Osteocyte (in vitro differentiated cells): ENCODE measurements at places on chromosomes 6 and 20.

DNA sequence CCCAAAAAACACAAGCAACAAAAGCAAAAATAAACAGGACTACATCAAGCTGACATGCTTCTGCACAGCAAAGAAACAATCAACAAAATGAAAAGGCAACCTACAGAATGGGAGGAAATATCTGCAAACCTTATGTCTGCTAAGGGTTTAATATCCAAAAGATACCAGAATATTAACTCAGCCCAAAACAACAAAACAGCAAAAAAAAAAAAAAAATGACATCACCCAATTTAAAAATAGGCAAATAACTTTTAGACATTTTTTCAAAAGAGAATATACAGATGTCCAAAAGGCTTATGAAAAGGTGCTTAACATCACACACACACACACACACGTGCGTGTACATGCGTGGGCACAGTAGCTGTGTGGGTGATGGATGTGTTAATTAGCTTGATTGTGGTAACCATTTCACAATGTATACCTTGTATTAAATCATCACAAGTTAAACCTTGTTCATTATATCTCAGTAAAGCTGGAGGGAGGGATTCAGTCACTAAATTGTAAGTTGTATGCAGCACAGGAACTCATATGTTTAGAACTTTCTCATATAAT is 52.4 kb downstream of the QKI start:
- no peak for DNase-seq

DNA sequence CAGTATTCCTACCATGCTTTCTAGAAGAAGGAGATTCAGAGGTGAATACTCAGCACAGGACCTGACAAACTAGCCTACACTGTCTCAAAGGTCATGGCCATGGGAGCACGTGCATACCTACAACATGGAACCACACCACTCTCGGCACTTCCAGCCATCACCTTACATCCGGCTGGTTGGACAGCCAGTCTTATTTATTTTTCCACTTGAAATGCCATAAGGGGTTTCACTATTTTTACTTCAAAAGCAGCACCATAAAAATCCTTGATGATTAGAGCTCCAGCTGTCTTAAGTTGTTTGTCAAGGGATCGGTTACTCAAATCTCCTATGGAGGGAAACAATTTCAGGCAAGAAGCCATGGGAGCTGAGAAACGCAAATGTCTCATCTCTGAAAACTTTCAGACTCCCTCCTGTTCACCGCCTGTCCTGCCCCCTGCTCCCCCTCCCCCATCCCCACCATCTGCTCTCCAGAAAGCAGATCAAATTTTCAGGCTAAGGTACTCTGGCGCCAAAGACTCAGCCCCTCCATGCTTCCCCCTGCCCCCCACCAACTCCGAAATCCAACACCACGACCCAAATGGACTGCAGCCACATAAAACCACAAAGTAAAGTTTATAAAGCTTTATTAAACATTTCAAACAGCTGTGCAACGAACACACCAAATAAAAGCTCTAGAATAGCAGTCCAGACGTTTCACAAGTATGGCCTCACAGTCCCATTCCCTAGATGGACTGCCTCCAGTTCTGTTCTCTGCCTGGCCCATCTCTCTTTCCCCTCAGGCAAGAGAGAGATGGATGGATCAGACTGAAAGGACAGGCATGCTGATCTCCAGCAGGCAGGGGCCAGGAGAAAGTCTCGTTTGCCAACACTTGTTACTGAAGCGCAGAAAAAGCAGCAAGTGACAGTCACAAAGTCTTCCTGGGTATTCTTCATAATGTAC is 4.0 kb upstream of the NNAT start:
- no peak for DNase-seq

DNA sequence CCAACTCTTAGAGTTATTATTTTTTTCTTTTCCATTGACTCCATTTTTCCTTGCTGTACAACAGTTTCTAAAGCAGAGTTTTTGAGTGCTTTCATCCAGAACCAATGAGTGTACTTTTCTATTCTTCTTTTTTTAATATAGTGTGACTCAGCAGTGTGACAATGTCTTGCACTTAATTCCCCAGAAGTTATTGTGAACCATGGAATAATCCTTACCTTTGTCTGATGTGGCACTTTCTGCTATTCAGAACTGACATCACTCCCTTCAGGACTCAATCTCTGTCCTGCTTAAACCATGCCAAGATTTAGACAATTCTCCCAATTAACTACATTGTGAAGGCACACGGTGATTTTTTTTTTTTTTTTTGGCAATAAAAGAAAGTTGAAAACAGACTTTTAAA is 41.5 kb downstream of the GRIK2 start:
- DNase-seq: no peak

DNA sequence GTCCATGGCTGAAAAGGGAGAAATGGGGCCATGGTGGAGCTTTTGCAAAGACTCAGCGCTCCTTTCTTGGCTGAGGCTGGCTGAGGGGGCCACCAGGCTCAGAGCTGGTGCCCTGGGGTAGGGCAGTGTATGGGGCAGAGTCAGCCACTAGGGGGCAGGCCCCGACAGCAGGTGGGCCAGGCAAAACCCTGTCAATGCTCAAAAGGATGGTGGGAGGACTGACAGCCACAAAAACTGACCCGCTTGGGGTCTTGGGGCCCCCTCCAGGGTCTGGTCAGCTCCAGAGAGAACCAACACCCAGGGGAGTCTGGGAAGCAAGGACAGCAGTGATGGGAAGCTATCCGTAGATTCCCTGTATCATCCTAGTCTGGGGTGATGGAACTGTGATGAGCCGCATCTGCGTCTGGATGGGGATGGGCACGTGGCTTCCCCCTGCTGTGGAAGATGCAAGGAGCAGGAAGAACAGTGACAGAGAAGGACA is 306.9 kb downstream of the DHX35 start:
- DNase-seq: peak; percentile 88

GRCh38 chr20:24776755-24777271 is 172.3 kb upstream of the CST7 start:
- DNase-seq: peak; percentile 77

DNA sequence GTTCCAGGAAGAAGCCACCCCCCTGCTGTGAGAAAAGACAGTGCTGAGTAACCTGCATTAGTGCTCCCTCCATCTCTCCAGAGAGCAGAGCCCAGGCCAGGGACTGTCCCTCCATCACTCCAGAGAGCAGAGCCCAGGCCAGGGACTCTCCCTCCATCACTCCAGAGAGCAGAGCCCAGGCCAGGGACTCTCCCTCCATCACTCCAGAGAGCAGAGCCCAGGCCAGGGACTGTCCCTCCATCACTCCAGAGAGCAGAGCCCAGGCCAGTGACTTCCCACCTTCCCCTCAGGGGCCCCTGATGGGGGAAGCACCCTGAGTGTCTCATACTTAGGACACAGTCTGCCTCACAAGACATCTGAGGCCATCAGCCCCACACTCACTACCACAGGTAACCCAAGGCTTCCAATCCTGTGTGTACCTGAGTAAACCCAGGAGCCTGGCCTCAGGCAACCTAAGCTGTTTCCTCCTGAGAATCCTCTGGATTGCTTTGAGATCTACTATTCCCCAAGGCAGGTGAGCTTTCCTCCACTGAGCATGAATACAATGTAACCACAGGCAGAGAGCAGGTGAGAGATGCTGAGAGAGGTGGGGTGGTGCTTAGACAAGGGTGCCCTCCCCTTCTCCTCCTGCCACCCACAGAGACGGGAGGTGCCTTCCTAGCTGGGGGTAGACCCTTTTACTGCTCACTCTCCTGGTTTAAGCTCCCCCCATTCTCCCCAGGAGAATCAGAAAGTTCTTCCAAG is 4.9 kb downstream of the TBXT start:
- DNase-seq: no peak

- no peak for DNase-seq
Observed at GRCh38 chr6:19454721-19455392, 382.3 kb upstream of the ID4 start.

GRCh38 chr6:163579111-163579879 is 164.8 kb downstream of the QKI start:
- no peak for DNase-seq

DNA sequence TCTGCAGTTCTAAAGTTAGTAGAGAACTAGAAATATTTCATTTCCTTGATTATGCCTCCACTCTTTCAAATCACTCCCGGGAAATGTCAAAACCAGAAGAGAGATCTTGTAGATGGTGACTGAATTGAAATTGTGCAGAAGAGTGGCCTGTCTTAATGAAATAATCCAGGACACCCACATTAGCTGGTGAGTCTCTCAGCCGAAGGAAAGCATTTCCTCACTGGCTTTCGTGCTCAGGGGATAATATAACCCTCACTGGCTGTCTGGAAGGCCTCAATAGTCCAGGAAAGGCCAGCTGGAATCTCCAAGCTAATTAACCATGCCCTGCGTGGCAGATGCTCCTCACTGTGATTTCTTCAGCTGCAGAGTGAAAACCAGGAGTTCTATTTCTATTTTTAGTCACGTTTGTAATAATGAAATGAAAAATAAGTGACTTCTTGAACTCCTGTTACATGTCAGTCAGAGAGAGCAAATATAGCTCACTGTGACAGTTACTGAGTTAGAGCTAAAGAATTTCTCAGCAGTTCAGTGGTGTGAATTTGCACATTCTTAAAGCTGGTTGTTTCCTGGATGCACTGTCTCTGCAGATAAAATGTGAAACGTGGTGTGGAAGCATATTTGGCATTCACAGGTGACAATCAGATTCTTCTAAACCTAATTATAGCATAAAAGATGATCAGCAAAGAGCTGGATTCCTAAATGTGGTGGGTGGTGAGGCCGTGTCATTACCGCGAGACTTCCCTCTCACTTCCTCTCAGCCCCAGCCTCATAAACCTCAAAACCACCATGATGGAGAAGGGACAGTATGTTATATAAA is 211.7 kb downstream of the LMBRD1 start:
- no peak for DNase-seq

DNA sequence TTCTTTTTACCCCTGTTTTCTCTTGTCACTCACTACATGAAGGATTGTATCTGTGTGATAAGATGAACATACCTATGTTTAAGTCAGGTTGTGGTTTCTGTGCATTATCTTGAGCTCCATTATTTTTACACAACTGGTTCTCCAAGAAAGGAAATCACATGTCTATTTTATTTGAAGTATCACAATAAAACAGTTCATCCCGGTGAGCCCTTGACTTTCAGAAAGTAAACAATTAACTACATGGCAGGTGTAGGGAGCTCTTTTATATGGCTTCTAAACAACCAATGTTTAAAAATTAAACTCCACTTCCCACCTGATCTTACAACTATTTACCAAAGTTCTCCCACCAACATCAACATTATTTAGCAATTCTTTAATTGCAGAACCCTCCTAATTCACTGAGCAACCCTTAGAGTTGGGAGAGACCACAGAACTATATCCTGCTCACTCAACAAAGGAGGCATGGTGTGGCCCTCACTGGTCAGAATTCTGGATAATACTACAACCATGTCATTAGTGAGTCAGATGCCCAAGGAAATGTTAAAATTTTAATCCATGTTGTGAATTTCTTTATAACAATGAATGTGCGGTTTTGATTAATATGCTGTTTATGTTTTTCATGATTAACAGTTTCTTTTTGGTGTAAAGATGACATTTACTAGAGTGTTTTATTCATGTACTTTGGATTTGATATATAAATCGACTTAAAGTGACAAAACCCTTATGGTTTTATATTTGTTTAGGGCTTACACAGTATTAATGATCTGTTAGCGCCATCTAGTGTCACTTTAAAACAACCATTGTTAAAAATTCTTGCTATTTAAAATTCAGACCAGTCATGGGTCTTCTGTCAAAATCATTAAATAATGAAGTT is 50.0 kb upstream of the SCGN start:
- no peak for DNase-seq

DNA sequence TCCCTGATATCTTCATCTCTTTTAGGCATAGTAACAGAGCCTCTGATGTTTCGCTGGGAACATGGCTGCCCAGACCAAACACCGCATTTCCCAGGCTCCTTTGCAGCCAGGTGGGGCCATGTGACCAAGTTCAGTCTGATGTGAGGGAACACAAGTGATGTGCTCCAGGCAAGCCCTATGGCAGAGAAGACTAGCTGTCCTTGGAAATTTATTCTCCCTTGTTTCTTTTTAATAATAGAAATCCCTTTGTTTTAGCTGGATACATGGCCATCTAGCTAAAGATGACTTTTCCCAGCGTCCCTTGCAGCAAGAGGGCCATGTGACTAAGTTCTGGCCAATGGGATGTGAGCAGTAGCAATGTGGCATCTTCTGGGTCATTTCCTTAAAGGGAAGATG is 30.8 kb downstream of the SLC2A10 start:
- DNase-seq: no peak

- DNase-seq: no peak
Observed at GRCh38 chr20:63082308-63082938, 75.7 kb upstream of the BHLHE23 start.

- DNase-seq: no peak
Observed at GRCh38 chr6:119148825-119149525, 70.5 kb upstream of the FAM184A start.

DNA sequence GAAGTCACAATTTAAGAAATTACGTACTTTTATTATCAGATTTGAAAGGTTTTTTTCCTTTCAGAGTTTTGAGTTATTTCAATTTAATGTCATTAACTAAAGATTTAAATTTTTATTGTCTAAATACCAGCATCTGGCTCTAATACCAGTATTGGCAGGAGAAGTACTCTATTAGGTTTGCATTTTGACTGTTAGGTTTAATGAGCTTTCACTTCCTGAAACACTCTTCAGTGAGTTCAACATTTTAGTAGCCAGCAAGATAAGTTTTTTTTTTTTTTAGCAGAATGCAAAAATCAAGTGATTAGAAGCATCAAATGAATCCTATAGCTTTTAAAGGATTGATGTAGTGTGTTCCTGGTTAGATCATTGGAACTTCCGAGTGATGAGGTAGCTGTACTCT is 34.0 kb upstream of the SCGN start:
- DNase-seq: no peak

GRCh38 chr6:148523048-148523447 is 180.4 kb downstream of the SASH1 start:
- DNase-seq: no peak

- DNase-seq: no peak
Observed at GRCh38 chr20:21344206-21344900, 41.2 kb downstream of the XRN2 start.

DNA sequence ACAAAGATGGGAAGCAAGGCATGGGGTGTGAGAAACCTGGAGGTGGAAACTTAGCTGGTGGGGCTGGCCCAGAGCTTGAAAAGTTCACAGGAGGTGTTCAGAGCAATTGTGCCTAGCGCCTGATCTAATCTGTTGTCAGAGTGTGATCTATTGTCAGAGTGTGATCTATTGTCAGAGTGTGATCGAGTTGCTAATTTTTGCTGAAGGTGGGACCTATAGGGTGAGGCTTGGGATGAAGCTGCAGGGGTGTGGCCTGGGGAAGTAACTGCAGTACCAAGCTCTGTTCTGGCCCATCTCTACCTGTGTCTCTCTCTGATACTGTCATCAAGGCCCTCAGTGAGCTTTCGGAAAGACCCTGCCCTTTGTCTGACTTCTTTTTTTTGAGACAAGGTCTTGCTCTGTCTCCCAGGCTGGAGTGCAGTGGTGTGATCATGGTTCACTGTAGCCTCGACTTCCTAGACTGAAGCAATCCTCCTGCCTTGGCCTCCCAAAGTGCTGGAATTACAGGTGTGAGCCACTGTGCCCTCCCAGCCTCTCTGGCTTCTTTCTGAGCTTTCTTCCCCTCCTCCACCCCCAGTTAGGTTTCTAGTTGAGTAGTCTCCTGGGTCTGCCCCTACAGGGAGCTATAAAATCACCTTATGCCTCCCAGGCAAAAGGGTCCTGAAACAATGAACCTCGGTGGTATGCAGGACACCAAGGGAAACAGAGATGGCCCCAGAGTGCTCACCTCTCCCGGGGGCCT is 150.8 kb upstream of the RNF24 start:
- no peak for DNase-seq
